ENCODE measurements at places on chromosomes 4 and X.
A peak's percentile ranks its signal among the peaks of the same experiment; 100 is the strongest.

GRCh38 chr4:150567070-150567469 is 14.9 kb upstream of the MAB21L2 start:
- no peak for DNase-seq

- DNase-seq: no peak
Observed at GRCh38 chr4:183394166-183394951, 50.1 kb upstream of the CDKN2AIP start.

- DNase-seq: no peak
Observed at GRCh38 chr4:10173754-10174749, 57.5 kb upstream of the WDR1 start.

DNA sequence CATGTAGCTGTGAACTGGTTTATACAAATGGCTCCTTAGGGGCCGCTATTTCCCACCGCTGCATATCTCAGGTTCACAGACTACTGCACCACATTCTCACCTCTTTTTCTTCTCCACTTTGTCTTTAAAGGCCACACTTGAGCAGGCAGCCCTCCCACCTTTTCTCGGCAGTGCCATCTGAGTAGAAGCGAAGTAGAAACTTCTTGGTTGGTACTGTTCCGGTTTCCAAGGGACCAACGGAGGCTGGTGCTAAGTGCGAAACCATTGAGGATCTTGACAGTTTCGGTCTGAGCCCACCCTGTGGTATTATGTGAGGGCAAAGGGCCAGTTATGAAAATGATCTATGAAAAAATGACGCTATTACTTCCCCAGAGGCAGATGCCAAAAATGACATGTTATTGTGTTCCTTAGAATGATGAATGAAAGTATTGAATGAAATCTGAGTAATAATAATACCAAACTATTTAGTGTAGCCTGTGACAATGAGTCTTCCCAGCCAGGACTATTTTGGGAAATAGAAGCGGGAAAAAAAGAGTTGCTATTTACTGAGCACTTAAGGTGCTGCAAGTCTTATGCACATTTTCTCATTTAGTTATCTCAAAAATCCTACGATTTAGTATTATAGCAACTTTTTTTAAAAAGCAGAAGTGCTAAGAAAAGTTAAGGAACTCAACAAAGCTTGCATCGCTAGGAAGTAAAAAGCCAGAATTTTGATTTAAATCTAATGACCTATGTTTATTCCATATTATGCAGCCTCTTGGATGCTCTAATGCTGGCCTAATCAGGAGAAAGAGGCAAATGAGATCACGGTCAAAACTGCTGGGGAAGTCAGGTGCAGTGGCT is 29.6 kb upstream of the CHRNA9 start:
- no peak for DNase-seq

GRCh38 chrX:10932842-10933440 is 178.2 kb upstream of the HCCS start:
- no peak for DNase-seq

DNA sequence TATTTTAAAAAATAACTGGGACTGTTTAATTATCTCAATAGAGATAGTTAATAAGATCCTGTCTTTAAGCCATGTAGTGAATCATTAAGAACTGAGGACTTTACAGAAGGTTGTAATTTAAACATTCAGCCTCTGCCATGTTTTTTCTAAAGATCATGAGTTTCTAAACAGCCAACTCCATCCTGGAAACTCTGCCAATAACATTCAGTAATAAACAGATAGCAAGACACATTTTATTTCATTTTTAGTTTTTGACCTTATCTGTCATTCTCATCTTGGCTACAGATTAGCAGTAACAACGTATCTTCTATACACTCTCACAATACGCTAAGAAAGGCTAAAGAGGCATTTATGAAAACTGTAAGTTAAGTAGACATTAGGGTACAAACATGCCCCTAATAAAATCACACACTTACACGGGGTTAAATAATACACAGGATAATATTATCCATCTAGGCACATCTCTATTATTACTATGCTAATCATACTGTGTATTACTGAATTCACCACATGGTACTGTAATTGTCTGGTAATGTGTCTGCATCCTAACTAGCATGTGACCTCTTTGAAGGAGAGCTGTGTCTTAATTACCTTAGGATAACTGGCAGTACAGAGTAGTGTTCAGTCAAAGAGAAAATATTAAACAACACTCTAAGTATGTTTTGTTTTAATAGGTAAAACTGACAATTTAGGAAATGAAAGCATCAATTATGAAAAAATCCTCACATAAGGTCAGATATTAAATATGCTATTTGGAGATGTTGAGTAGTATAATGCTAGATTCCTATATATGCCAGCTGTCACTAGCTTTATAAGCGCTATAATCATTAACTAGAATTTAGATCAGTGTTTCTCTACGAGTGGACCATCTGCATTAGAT is 122.4 kb upstream of the NAP1L5 start:
- DNase-seq: peak; percentile 16

DNA sequence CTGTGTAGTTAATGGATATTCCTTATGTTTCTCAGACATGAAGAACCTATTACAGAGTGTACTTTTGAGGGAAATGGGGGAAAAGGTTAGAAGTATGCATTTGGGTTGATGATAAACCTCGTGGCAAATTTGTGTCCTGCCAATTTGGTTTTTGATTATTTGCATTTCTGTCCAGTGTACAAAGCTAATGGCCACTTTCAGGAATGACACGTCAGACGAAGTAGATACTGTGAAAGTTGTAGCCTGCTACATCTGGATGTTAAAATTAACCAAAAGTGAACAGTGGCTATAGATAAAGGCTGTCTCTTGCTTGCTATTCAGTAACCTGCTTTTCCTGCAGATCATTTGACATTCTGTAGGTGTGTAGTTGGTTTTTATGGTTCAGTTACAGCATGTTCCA is 1.0 kb downstream of the PRDX4 start:
- no peak for DNase-seq

Measured in C1 segment of cervical spinal cord (tissue), 14 donors.